ENCODE measurements at places on chromosomes 2 and 18.

- no peak for DNase-seq
Measured at GRCh38 chr2:200428961-200429665, 80.8 kb downstream of the KCTD18 start.

- no peak for DNase-seq
Measured at GRCh38 chr2:150695451-150696135, 208.1 kb upstream of the RND3 start.

DNA sequence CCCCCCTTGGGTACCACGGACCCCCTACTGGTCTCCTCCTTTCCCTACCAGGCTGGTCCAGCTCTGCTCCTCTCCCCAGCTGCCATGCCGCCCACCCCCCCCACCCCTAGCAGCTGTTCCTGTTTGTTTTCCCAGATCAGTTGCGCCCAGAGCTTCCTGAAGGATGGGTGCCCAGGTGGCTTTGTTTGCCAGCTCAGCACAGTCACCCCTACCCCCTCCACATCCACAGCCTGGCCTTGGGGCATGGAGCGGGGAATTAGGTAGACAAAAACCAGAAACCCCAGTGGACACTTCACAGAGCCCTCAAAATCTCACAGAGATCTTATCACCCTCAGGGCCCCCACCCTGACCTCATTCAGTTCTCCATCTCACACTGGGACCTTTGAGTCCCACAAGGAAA lies 3.7 kb upstream of the CRYBA2 start:
- no peak for DNase-seq

- no peak for DNase-seq
Measured at GRCh38 chr18:46727177-46727576, 29.7 kb downstream of the ST8SIA5 start.

DNA sequence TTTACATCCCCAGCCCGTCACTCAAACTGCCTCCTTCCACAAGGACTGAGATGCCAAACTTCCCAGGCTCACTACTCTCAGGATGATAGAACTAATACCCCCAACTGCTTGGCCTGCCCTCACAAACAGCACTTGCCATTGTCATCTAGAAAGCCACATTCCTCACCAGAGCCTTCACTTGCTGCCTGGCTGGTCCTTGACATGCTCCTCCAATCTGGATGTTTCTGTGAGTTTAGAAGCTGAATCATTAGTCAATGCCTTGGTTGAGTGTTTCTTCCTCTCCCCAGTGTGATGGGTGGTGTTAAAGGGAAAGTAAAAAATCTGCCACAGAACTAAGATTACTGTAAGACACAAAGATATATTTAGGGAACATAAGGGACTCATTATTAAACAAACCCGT lies 52.5 kb downstream of the MARCHF4 start:
- DNase-seq, result no peak

DNA sequence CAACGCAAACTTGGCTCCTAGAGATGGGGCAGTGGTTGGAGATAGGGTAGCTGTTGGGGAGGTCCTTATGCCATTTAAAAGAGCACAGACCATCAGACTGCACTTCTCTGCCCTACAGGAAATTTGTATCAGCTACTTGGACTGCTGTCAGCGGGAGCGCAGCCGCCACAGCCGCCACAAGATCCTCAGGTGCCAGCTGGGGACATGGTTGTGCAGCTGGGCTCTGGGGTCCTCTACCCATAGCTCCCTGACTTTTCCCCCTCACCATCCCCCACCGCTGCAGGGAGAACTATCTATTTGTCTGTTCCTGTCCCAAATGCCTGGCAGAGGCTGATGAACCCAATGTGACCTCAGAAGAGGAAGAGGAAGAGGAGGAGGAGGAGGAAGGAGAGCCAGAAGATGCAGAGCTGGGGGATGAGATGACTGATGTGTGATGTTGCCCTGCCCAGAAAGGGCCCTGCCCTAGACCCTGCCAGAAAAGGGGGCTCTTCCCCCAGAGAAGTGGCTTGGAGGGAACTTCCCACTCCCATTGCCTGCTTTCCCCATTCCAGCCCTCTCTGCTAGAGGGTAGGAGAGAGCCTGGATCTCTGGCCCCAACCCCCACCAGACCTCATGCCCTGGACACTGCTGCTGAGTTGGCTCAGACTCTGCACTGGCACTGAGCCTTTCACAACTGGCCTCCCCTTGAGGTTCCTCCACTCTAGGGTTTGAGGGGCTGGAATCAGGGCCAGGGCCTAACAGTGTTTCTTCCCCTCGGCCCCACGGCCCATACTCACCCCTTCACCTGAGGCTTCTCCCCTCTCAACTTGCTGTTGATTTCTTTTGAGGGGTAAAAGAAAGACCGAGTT lies 7.3 kb downstream of the PRADC1 start:
- DNase-seq, result no peak

- DNase-seq, result no peak
Measured at GRCh38 chr2:63784461-63784860, 57.2 kb upstream of the UGP2 start.

GRCh38 chr18:7681298-7681697 lies 114.2 kb downstream of the PTPRM start:
- no peak for DNase-seq

DNA sequence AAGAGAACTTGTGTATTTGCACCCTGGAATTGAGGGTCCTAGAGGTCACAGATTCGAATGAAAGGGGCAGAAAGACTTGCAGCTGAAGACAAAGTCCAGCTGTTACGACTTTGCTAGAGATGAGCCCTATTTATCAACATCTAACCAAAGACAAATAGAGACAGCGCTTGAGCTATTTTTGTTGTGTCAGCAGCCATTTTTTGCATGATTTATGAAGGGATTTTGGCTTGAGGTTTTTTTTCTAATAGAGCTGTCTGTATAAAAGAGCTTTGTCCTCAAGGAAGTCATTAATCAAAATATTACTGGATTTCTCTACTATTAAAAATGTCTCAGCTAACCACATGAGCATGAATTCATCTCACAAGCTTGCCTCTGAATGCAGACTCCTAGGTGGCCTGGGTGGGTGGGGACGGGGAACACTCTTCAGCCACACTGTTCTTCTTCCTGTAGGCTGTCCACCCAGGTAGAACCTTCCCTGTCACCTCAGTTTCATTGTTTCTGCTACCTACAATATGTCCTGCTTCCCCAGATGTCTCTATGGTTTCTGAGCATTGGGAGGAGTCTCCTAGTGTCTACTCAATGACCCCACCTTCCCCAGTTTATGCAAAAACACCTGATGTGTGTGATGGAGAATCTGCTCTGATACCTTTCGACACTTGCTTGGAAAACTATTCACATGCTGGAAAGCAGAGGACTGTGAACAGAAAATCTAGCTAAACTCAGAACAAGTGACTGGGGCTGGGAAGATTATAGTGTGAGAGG lies 7.2 kb upstream of the CD226 start:
- DNase-seq, result no peak

DNA sequence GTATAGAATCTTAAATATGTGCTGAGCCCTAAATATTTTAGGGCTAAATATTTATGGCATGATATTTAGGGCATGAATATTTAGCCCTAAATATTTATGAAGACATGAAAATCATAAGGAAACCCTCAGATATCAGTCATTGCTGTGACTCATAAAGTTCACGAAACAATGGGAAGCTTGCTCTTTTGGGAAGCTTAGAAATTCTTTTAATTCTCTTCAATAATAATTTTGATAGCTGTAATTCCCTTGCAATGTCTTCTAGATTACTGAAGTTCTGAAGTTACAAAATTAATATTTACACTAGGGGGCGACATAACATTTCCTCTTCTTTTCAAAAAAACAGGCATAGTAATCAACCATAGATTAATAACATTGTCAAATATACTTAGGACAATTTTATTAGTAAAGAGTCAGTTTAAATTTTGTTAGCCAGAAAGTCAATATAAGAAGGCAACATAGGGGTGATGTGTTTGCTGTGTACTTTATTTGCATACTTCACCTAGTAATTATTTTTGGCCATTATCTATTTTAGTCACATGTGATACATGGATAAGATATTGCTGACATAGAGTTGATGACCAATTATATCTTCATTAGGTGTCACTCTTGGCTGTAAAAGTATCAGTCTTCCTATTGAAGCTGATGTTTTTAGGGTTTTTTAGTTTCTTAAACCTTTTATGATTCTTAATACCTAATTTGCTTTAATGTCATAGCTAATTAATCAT lies 13.2 kb downstream of the ZNF804A start:
- DNase-seq, result peak; percentile 52

- no peak for DNase-seq
Measured at GRCh38 chr18:11304928-11305327, 155.6 kb upstream of the PIEZO2 start.

GRCh38 chr2:171551836-171552235 lies 29.6 kb downstream of the CYBRD1 start:
- no peak for DNase-seq

GRCh38 chr2:222959358-222959757 lies 92.6 kb upstream of the KCNE4 start:
- DNase-seq, result no peak

GRCh38 chr2:65458999-65459398 lies 26.6 kb upstream of the SPRED2 start:
- DNase-seq, result no peak

DNA sequence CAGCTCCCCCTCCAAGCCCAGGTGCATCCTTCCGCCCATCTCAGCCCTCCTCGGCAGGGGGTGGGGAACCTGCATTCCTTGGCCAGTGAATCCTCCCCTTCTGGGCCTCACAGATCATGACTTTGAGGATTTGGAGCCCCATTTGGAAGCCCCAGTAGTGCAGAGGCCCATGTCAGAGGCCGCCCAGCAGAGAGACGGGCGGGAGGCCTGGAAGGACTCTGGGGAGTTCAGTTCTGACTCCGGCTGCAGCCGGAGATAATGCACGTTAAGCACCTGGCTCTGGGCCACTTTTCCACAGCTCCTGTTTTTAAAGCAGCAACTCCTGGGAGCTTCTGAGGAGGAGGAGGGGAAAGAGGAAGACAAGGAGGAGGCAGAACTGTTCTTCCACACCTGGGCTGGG lies 14.9 kb downstream of the ATOH8 start:
- no peak for DNase-seq

GRCh38 chr2:239305222-239305575 lies 95.6 kb downstream of the HDAC4 start:
- no peak for DNase-seq

DNA sequence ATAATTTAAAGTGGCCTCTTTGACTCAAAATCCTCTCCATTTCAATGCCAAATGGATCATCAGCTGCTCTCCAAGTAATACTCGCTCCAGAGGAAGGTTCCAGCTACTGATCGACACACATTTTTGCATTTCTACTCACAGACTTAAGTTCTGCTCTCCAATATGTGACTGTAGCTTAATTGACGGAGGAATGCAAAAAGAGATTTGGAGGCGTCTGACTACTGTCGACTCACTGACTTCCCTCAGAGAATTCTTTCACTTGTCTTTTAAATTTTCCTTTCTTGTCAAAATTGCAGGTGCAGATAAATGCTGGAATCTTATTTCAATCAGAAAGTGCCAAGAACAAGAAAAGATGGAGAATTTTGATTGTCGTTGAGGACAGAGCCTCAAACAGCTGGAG lies 84.1 kb upstream of the PAPOLG start:
- no peak for DNase-seq

- DNase-seq, result no peak
Measured at GRCh38 chr2:117686699-117687098, 127.8 kb upstream of the DDX18 start.

DNA sequence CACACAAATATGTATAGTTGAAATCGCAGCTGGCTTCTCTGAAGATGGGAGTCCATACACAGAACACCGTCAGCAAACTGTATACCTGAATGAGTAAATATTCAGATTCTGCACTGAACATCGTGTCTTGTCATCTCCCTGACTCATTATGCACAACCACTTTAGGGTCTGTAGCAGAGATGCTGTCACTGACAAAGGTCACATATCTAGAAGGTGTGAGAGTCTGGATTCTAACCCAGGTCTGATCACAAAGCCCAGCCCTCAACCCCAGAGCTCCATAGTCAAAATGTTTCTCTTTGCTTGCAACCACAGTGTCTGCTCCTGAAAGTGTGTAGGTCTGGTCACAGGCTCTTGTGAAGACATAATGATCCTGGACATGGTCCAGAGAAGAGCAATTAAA lies 78.3 kb upstream of the PAX8 start:
- no peak for DNase-seq

DNA sequence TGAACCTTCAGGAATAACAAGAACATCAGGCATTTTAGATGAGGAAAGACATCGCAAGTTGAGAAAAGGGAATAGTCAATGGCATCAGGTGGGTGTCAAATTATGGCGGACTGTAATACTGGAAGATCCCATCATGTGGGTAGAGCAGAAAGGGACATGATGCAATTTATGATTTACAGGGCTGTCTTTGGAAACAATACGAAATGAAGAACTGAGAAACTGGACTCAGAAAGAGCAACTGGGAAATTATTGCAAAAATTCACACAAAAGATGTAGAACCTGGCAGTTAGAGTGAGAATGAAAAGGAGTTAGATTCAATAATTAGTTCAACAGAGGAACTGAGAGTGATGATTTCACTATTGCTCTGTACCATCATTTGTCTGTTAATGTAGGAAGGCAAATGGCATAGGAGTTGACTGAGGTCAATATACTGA lies 1635.0 kb upstream of the ACVR2A start:
- no peak for DNase-seq

GRCh38 chr2:39476524-39476923 lies 39.4 kb upstream of the MAP4K3 start:
- no peak for DNase-seq

GRCh38 chr18:35835366-35835765 lies 137.1 kb upstream of the RMP24 start:
- no peak for DNase-seq

- DNase-seq, result peak; percentile 88
Measured at GRCh38 chr2:191678437-191679100, 633 bp downstream of the NABP1 start.

GRCh38 chr18:78777992-78778391 lies 201.6 kb upstream of the SALL3 start:
- no peak for DNase-seq

- DNase-seq, result no peak
Measured at GRCh38 chr2:98242003-98242402, 104.3 kb upstream of the CNGA3 start.

DNA sequence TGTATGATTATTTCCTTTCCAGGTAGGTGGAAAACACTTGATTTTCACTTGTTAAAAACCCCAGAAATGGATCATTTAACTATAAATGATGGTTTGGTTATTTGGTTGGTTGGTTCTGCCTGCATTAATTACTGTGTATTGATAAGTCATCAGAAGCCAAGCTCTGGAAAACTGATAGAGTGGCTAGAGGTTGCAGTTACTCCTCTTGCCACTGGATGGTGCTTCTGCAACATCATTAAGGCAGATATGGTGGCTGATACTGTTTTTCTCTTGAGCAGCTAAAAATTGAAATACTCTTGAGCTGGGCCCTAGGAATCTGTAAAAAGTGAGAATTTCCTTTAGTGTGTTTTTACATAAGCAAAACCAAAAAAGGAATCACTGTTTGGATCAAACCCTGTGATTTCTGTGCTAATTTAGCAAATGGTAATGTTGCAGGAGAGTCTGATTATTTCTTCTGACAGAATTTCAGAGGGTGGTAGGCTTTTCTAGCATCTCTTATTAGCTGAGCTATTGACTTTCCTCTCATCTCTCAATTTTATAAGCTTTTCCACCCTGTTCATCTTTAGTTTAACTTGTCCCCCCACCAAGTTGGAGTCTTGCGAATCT lies 54.3 kb downstream of the RAB10 start:
- peak; percentile 67 for DNase-seq

GRCh38 chr18:45749918-45750689 lies 26.1 kb downstream of the SLC14A1 start:
- DNase-seq, result no peak
